ENCODE measurements at places on chromosomes 2 and 18.

- DNase-seq: no peak
Observed at GRCh38 chr18:74453016-74453566, 4.0 kb downstream of the DIPK1C start.

GRCh38 chr2:5925604-5926003, 233.4 kb downstream of the SOX11 start:
- DNase-seq: no peak

DNA sequence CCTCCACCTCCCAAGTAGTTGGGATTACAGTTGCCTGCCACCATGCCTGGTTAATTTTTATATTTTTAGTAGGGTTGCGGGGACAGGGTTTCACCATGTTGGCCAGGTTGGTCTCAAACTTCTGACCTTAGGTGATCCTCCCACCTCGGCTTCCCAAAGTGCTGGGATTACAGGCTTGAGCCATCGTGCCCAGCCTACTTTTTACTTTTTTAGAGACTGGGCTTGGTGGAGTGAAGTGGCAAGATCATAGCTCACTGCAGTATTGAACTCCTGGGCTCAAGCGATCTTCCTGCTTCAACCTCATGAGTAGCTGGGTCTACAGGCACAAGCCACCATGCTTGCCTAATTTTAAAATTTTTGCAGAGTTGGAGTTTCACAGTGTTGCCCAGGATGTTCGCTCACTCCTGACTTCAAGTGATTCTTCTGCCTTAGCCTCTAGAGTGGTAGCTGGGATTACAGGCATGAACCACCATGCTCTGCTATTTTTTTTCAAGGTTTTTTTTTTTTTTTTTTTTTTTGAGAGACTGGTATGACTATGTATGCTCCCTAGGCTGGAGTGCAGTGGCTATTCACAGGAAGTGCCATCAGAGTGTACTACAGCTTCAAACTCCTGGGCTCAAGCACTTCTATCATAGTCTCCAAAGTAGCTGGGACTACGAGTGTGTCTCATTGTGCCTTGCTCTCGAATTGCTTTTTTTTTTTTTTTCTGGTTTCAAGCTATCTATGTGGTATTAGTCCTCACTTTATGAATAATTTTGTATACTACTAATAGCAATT, 11.9 kb downstream of the MSH2 start:
- no peak for DNase-seq

- DNase-seq: no peak
Observed at GRCh38 chr2:171587567-171587966, 65.3 kb downstream of the CYBRD1 start.

GRCh38 chr2:32168513-32168912, 2.8 kb downstream of the SLC30A6 start:
- DNase-seq: no peak

- no peak for DNase-seq
Observed at GRCh38 chr2:97945791-97946190, 50.0 kb downstream of the TMEM131 start.

DNA sequence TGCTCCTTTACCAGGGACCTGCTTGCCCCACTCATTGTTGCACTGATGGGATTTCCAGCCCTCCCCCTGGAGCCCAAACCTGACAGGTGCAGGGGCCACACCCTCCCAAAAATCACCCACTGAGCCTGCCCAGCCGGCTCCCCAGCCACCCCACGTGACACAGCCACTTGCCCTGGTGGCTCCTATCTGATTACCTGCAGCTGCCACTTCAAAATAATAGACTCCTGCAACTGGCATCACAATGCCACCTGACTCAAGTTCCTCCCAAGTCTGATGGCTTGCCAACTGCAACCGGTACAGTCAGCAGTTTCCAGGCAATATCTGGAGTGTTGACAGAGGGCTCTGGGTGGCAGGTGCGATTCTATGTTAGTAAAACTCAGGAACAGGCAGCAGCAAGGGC, 66.2 kb downstream of the CRACDL start:
- DNase-seq: no peak

DNA sequence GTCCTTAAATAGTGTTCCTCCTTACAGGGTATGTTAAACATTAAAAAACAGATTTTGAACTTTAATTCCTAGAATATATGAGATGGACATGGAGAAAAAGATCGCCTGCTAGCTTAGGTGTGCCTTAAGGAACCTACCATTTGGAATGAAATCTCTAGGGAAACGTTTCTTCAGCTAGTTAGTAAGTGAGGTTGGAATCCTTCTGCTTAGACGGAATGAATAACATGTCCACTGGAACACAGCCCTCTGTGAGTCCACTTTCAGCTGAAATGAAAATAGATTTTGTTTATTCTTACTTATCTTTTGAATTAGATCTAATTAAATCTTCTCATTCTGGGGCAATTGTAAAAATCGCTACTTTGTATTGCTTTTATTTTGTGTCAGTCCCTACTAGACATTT, 28.4 kb downstream of the NAB1 start:
- DNase-seq: no peak

DNA sequence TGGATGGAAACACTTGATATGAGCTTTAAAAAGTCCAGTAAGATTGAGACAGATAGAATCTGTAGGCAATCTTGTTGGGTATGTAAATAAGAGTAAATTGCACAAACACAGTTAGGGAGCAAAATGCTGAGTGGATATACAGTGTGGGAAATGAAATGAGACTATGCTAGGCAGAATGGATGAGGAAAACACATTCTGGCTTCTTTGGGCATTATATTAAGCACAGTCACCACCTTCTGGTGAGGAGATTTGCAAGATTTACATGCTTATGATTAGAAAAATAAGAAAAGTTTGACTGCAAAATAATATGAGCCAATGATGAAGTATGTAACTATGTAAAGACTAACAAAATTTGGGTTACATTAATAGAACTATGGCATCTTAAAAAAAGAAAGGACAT, 2165.0 kb upstream of the CELF4 start:
- no peak for DNase-seq
